ENCODE measurements at places on chromosomes 6 and 20.

GRCh38 chr6:28589957-28590349, 64.3 kb downstream of the GPX5 start:
- DNase-seq = no peak

DNA sequence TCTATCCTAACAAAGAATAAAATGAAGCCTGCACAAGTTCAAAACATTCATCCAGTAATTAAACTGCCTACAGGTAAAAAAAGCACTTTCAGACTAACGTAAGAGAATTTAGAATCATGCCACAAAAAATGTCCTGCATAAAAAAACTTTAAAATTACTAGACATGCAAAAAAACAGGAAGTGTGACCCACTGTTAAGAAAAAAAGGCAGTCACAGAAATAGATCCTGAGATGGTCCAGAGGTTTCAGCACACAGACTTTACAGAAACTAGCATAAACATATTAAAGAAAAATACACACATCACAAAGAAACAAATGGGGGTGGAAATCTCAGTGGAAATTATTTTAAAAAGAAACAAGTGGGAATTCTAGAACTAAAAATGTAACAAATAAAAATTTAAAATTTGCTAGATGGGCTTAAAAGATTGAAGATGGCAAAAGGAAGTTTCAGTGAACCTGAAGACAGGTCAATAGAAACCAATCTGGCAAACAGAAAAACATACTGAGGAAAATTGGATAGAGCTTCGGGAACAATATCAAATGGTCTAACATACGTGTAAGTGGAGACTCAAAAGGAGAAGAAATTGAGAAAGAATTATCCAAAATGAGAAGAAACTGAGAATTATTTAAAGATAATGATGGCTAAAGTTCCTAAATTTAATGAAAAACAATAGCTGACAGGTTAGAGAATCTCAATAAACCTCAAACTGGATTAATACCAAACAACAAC, 3.4 kb upstream of the ZNF133 start:
- DNase-seq = no peak

GRCh38 chr20:23570178-23570760, 2.0 kb upstream of the CST9L start:
- no peak for DNase-seq

- no peak for DNase-seq
Measured at GRCh38 chr20:59746155-59746554, 141.8 kb downstream of the PHACTR3 start.

- DNase-seq = no peak
Measured at GRCh38 chr20:10573273-10573950, 100.4 kb downstream of the JAG1 start.

DNA sequence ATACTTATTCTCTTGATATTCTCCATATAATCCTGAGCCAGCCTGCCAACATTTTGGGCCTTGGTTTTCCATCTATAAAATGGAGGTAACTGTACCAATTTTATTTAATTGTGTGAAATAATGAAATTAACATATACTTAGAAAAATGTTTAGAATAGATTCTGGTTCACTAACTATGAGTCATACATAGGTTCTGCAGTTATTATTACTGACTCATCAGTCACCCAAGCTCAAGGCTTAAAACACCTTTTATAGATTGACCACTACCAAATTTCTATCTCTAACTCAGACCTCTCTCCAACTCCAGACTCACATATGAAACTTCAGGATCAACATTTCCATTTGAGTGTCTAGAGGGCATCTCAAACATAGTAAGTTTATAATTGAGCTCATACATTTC, 1277.2 kb upstream of the GJE1 start:
- no peak for DNase-seq

GRCh38 chr6:131017962-131018361, 45.1 kb downstream of the EPB41L2 start:
- DNase-seq = no peak

DNA sequence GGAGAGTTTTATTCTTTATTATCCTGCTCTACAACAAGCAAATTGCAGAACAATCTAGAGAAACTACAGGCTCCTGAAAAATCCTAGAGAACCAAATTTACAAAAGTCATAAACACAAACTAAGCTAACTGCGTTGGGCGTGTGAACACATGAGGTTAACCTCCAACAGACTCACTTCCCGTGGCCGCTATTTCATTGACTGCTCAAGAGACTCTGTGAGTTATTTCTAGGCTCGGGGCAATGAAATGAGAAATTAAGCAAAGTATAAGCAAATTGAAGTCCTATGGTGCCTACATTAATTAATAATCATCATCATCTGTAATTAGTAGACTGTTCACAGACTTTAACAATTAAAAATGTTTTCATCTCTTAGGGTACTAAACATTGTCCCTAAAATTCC, 100.0 kb downstream of the MBOAT1 start:
- DNase-seq = no peak
